Activated CD8-positive, alpha-beta memory T cell treated with anti-CD3 and anti-CD28 coated beads for 1 hour (primary cell): ENCODE measurements at places on chromosomes 13 and 19.
A peak's percentile ranks its signal among the peaks of the same experiment; 100 is the strongest.

DNA sequence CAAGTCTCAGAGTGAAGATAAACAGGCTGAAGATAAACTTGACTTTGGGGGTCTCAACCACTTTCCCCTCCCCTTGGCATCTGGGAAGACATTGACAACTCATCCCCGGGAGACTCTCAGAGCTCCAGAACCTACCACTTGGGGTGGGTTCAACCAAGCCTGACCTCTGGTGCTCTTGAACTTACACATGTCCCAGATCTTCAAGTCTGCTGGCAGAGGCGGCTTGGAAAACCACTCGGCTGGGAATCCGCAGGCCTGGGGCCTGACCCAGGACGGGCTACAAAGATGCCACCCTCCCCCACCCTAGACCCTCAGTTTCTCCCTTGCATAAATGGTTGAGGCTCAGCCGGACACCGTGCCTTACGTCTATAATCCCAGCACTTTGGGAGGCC lies 512 bp downstream of the LRRC8E start:
- no peak for DNase-seq

DNA sequence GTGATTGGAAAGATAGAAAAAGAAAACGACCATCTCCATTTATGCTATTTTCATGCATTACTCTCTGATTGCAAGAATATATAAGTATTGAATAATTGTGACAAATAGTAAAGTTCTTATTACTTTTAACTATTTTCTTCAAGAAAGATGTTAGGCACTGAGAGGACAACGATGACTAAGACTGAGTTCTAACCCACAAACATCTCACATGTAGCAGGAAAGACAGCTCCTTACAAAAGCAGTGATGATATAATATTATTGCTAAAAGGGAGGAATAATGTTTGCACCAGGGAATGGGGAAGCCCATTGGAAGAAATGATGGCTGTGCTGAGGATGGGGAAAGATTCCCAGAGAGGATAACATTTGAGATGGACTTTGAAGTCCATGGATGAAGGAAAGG lies 22.6 kb downstream of the RXFP2 start:
- DNase-seq: no peak

DNA sequence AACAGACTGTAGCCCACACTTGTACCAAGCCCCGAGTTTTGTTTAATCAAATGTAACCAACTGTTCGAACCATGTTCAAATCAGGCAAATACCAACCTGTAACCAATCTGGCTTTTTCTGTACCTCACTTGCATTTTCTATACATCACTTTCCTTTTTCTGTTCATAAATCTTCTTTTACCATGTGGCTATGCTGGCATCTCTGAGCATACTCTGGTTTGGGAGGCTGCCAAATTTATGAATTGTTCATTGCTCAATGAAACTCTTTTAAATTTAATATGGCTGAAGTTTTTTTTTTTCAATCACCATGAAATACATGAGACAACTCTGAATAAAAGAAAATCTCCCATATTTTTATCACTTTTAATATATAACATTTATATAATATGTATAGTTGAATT lies 256.1 kb downstream of the SLITRK6 start:
- DNase-seq: no peak

GRCh38 chr13:102555914-102556553 lies 40.8 kb upstream of the TPP2 start:
- no peak for DNase-seq

- DNase-seq: no peak
These were observed 3.4 kb downstream of the RFX1 start for GRCh38 chr19:14002571-14003250.

DNA sequence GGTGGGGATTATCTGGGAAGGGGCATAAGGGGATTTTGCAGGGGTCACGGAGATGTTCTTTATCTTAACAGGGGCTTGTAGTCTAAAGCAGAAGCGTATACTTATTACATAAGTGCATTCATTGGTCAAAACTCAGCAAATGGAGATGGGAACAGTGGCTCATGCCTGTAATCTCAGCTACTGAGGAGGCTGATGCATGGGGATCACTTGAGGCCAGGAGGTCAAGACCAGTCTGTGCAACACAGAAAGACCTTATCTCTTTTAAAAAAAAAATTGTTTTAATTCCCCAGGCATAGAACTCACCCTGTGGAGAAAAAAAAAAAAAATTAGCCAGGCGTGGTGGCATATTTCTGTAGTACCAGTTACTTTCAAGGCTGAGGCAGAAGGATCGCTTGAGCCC lies 18.9 kb downstream of the FAM187B start:
- DNase-seq: no peak

DNA sequence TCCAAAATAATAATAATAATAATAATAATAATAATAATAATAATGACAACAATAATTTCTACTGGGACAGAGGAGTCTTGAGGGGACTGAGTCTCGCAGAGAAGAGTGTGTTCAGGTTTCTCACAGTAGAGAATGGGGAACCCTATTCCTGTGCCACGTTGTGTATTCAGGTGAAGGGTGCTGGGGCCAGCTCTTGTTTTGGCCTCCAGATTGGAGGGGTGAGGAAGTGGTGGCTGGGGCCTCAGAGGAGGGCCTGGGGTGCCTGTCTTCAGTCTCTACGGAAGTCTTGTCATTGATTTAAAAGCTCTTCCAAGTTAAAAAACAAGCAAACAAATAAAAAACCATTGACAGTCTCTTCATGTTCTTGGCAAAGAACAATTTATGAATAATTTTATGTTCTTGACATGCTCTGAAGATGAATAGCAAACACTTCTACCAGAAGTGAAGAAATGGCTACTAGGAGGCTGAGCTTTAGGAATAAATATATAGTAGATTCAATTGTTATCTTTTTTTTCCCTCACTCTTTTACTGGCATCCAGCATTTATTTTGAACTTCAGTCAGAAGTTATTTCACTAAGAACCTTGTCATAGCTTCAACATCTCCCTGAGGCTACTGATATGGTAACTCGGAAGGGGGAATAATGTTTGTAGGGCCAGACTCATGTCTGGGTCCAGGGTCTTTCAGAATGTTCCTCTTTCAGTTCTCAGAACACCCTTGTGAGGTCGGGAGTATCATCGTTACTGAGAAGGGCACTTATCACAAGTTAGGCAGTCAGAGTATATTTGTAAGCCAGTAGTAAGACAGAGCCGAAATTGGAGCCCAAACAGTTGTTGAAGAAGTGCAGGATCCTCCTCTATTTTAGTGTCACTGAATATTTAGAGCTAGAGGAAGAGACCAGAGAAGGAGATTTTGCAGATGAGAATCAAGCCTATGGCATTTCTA lies 13.1 kb downstream of the LRCH1 start:
- DNase-seq: no peak

DNA sequence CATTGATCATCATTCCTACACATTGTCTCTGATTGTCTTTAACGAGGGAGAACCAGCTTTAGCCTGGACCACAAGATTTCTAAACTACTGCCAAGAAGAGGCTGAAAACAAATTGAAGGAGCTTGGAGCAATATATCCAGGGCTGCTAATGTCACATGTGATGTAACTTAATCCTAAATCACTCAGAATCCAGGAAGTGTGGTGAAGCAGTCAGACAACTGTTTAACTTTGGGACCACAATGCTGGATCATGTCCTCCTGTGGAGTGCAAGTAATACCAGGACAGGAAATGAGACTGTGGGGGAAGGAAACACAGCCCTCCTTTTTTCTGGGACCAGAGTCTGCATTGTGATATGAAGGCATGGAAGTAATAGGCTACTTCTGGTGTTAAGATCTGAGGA lies 430.2 kb downstream of the KCTD12 start:
- DNase-seq: no peak

DNA sequence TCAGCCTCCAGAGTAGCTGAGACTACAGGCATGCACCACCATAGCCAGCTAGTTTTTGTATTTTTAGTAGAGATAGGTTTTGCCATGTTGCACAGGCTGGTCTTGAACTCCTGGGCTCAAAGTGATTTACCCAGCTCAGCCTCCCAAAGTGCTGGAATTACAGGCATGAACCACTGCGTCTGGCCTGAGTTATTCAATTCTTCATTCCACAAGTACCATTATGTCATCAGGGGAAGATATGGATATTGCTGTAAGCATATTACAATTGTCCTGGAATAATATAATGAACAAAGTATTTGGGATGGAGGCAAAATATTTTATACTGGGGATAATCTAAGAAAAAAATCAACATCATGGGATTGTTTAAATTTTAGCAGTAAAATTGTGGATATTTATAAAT lies 646.0 kb upstream of the SLITRK6 start:
- DNase-seq: no peak

- DNase-seq: no peak
These were observed 22.6 kb downstream of the PGPEP1 start for GRCh38 chr19:18362934-18363542.

GRCh38 chr19:31648347-31648746 lies 299.1 kb upstream of the TSHZ3 start:
- no peak for DNase-seq

- DNase-seq: peak; percentile 68
These were observed 7.4 kb downstream of the ETHE1 start for GRCh38 chr19:43519436-43520088.

DNA sequence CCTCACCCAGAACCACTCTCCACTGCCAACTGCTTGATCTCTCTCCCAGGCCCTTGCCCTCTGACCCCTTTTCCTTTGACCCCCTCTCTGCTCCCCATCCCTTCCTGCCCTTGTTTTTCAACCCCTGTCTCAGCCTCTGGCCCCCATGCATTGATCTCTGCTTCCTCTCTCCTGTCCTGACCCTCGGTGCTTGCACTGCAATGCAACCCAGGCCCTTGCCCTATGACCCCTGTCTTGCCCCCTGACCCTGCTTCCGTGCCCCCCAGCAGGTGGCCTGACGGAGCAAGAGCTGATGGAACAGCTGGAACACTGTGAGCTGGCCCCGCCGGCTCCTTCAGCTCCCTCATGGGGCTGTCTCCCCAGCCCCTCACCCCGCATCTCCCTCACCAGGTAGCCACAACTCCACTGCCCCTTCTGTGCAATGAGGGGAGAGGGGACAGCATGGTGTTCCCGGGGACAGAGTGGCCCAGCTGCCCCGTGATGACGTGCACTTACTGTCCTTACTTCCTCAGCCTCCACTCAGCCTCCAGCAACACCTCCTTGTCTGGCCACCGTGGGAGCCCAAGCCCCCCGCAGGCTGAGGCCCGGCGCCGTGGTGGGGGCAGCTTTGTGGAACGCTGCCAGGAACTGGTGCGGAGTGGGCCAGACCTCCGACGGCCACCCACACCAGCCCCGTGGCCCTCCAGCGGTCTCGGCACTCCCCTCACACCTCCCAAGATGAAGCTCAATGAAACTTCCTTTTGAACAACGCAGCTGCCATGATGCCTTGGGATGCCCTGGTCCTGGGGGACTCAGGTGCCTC lies 10.5 kb upstream of the LTBP4 start:
- DNase-seq: no peak

DNA sequence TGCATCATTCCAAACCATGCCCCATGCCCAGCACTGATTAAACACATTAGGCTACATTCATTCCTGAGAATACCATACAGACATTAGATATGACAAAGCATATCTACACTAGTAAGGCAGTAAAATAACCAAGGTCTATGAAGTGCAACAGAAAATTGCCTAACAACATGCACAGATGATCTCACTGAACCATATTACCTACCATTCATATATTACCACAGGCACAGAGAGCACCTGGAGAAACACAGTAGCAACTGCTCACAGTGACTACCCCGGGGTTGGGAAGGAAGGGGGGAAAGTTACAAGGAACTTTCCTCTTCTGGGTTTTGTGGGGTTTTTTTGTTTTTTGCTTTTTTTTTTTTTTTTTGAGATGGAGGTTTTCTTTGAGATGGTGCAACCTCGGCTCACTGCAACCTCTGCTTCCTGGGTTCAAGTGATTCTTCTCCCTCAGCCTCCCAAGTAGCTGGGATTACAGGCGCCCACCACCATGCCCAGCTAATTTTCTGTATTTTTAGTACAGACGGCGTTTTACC lies 669.6 kb downstream of the UQCRFS1 start:
- DNase-seq: no peak
